B cell (primary cell): ENCODE measurements at places on chromosomes 2 and 18. TPM values are rescaled to one million over a fixed set of nuclear protein-coding genes. Genes with fewer than 3 reads are reported as not detected.
A peak's percentile ranks its signal among the peaks of the same experiment; 100 is the strongest.

The AGAP1 gene
- not detected in 2 replicates for total RNA-seq

GRCh38 chr2:84741182-84741822 is 139.6 kb downstream of the TRABD2A start:
- peak; percentile 52 for DNase-seq

DNA sequence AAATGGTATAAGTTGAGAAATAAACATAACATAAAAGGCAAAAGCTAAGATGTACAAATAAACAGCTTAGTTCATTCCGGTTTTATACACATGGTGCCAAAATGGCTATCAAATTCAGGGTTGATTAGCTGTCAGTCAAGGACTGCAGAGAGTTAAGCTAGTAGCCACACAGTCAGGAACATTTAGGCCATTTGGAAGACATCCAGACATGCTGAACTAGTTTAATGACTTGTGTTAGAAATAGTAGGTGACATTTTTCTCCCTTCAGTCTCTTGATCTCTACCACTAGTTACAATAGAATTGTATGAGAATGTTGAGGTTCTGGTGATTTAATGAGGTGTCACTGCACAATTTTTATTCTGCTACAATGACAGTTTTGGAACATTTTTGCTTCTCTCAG is 394.4 kb upstream of the SPHKAP start:
- DNase-seq, result no peak

The STAT4 gene
- total RNA-seq, result 58.9 and 62.1 TPM in 2 replicates

DNA sequence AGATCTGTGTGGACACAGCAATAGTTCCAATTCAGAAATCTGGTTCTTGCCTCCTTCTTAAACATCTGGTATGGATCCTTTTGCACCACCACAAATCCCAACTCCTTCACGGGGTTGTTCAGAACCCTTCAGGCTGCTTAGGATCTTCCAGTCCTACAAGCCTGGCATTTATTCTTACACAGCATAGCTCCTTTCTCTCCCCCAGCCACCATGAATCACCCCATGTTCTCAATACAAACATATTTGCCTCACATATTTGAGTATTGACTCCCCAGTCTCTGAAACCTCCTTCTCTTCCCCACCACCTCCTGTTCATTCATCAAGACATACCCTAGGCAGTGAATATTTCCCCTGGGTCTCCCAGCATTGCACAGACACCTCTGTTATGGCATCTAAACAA is 155.2 kb downstream of the ALK start:
- DNase-seq, result no peak

The DNAJC5G gene
- 0.39 TPM in 1 of 2 replicates, not detected in the other for total RNA-seq

The CFAP65 gene
- total RNA-seq, result not detected in 2 replicates

The ANKRD30B gene
- total RNA-seq, result not detected in 2 replicates

The NT5DC4 gene
- total RNA-seq, result 2.0 and 10.3 TPM in 2 replicates

- DNase-seq, result no peak
These were observed 496.9 kb upstream of the TNP1 start for GRCh38 chr2:217356781-217357180.
